Activated naive CD4-positive, alpha-beta T cell treated with anti-CD3 and anti-CD28 coated beads, Interleukin-2, amount 50 U/mL, for 16 hours (primary cell): ENCODE measurements at places on chromosomes 11 and 22.

- no peak for DNase-seq
Measured at GRCh38 chr11:43835104-43835503, 45.5 kb upstream of the ALKBH3 start.

GRCh38 chr22:49855251-49855911 lies 1.7 kb downstream of the ZBED4 start:
- DNase-seq: no peak

- no peak for DNase-seq
Measured at GRCh38 chr11:111532365-111532709, 8.2 kb upstream of the LAYN start.

DNA sequence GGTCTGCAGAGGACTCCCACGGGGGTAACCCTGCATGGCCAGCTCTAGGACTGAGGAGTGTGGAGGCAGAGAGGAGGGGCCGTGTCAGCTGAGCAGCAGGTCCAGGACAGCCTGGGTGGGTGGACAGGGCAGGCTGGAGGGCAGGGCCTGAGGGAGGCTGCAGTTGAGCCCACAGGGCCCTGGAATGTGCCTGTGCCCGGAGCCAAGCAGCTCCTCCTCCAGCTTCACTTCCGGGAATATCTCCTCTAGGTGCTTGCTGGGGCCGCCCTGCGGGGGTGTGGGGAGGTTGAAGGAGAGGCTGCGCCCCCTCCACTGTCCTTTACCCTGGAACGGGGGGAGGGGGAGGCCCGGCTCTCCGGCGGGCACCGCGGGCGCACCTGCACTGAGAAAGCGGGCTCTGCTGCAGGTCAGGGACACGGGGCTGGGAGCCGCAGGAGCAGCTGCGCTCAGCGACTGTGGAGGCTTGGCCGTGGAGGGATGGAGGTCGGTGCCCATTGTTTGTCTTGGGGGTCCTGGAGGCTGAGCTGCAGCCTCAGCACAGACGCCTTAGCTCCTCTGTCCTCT lies 1293.2 kb downstream of the BRD1 start:
- no peak for DNase-seq

GRCh38 chr11:109859045-109859724 lies 234.0 kb upstream of the ZC3H12C start:
- DNase-seq: no peak

GRCh38 chr11:13384908-13385640 lies 77.9 kb downstream of the BTBD10 start:
- DNase-seq: peak; percentile 16

- DNase-seq: no peak
Measured at GRCh38 chr11:120063686-120064340, 74.1 kb downstream of the TRIM29 start.

- DNase-seq: no peak
Measured at GRCh38 chr11:67372993-67373647, at the start of gene CLCF1. CLCF1 (minus strand) TSS chr11:67373598; CDS start chr11:67373539, 59 bp downstream.
